ENCODE measurements at places on chromosomes 3 and 15.
A peak's percentile ranks its signal among the peaks of the same experiment; 100 is the strongest.

- DNase-seq, result no peak
These were observed 994.7 kb downstream of the EPHA3 start for GRCh38 chr3:90102146-90102545.

GRCh38 chr3:9947025-9947995 is 4.9 kb downstream of the PRRT3 start:
- DNase-seq, result peak; percentile 82

DNA sequence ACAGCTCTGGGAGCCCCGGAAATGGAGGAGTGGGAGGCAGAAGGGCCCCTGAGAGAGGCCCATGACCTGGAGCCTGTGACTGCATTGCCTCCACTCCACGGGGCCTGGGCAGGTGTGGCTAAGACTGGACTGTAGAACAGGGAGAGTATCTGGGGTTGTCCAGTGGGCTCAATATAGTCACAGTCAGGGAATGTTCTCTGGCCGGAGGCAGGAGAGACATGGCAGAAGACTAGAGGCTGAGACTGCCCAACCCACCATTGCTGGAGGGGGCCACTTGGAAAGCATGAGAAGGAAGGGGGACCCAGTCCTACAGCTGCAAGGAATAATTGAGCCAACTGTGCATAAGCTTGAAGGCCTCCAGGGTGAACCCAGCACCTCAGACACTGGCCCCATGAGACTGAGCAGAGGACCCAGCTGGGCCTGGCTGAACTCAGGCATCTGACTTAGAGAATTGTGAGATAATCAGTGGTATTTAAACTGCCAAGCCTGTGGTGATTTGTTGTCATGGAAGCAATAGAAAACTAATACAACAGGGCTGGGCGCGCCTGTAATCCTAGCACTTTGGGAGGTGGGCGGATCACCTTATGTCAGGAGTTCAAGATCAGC is 33.1 kb downstream of the NIPA2 start:
- DNase-seq, result no peak

GRCh38 chr3:50385754-50386153 is 26.4 kb upstream of the TMEM115 start:
- DNase-seq, result no peak

DNA sequence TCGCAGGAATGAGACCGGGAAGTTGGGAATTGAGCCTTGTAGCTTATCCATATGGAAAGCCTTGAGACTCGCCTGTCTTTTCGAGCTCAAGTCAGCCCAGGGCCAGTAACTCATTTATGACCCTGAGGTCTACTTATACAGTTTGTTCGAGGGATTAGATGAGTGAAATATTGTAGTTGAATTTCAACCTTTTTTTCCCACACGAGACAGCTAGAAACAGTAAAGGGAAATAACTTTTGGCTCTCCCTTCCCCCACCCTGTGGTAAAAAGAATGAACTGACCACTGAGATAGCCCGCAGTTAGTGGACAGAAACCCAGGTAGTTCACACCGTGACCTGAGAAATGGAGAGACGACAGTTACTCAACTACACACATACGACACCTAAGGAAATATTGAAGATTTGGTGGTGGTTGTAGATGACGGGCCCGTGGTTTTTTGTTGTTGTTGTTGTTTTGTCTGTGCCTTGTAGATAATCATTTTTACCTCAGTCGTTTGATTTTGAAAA is 841 bp downstream of the EIF3J start:
- DNase-seq, result no peak

DNA sequence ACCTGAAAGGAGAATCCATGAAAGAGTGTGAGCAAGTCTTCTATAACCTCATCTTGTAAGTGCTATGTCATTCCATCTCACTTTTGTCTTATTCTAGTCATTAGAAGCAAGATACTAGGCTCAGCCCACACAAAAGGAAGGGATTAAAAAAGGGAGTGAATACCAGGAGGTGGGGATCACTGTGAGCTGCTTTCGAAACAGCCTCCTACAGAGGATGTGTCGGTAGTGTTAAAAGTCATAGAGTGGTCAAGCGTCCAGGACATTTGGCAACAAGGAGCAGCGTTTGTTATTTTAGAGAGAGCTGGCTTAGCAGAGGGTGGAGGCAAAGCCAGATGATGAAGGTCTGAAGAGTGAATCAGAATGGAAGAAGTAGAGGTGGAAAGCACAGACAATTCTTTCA is 11.7 kb upstream of the ZNF148 start:
- DNase-seq, result no peak

DNA sequence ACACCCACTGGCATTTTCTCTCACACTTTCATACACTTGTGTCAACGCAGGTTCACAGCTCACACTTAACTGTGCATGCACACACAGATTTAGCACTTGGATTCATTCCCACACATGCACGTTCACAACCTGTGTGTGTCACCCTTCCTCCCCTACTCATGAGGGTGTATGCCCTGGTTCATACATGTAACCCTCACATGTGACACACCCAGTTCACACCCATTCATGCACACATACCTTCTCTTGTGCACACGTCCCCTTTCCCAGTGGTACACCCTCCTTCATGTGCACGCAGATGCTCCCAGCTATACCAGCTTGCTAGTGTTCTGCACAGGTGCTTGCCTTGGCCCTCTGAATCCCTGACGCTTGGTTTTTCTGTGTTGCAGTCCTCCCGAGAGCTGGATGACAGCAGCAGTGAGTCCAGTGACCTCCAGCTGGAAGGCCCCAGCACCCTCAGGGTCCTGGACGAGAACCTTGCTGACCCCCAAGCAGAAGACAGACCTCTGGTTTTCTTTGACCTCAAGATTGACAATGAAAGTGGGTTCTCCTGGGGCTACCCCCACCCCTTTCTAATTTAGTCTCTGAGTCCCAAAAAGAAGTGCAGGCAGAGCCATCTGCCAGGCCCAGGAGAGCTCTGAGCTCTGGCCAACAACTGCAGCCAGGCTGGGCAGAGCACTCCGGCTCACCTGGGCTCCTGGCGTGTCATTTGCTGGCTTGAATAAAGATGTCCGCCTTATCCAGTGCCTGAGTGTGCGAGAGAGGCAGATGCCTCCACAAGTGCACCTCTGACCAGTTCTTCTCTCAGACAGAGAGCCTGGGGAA is 39.5 kb downstream of the GOLGA6A start:
- no peak for DNase-seq

GRCh38 chr3:32713181-32713580 is 28.2 kb downstream of the CNOT10 start:
- DNase-seq, result no peak

DNA sequence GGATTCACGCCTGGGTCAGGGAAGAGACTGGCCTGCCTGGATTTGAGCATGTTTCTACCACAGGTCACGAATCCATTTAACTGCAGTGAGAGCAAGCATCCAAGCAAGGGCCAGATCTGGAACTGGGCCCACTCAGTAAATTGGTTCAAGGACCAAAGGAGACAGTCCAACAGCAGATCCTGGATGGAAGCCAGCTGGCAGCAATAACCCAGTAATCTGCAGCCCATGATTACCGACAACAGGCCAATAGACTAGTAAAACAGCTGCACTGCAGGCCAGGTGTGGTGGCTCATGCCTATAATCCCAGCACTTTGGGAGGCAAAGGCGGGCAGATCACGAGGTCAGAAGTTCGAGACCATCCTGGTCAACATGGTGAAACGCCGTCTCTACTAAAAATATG is 11.8 kb downstream of the SAMD7 start:
- peak; percentile 55 for DNase-seq

DNA sequence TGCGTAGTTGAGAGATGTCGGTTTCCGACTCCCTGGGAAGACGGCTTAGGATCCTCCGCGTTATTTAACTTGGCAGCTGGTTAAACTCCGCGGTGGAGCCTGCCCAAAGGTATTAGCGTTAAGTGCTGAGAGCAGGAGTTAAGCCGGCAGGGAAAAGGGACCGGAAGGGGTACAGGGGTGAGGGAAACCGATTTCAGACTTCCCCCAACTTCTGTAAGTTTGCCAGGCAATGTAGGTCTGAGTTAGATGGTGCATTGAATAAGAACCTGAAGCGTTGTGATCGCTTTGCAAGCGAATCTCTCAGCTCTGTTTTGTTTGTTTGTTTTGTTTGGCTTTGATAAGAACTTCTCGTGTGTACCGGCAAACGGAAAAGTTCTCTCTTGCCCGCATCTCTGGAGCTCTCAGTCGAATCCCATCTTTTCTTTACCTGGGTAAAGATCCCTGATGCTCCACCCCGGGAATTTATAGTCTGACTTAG is 6.0 kb upstream of the FEZF2 start:
- DNase-seq, result no peak

GRCh38 chr15:86433983-86434382 is 354.3 kb downstream of the AGBL1 start:
- no peak for DNase-seq

DNA sequence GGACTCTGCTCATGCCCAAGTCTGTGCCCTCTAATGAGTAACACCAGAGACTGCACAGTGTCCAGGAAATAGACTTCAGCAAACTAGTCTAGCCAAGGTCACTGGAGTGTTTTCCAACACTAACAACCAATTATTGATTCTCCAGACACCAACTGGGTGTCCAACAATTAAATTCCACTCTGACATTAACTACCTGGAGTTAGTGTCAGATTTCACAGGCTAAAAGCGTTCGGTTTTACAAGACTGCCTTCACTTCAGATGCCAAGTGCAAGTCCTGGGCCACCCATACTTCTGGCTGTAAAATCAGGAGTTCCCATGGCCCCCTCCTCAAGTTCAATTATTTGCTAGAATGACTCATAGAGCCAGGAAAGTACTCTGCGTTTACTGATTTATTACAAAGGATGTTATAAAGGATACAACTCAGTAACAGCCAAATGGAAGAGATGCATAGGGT is 20.8 kb upstream of the CFAP161 start:
- no peak for DNase-seq

GRCh38 chr3:31345581-31345980 is 187.1 kb upstream of the STT3B start:
- DNase-seq, result no peak

GRCh38 chr3:151142929-151143328 is 57.5 kb downstream of the MED12L start:
- no peak for DNase-seq

DNA sequence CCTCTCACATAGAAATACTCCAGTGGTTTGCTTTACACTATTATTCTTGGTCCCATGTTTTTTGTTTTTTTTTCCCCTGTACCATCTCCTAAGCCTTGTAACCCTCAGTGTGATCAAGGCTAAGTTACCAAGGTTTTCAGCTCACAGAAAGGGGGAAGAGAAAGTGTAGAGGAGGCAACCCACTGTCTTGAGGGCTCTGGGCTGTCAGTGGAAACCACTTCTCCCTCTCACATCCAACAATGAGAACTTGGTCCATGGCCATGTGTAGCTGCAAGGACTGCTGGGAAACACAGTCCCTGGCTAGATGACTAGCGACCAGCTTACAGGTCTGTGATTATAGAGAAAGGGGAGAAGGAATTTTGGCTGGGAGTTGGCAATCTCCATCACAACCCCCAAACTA is 30.3 kb downstream of the GPD1L start:
- DNase-seq, result no peak

DNA sequence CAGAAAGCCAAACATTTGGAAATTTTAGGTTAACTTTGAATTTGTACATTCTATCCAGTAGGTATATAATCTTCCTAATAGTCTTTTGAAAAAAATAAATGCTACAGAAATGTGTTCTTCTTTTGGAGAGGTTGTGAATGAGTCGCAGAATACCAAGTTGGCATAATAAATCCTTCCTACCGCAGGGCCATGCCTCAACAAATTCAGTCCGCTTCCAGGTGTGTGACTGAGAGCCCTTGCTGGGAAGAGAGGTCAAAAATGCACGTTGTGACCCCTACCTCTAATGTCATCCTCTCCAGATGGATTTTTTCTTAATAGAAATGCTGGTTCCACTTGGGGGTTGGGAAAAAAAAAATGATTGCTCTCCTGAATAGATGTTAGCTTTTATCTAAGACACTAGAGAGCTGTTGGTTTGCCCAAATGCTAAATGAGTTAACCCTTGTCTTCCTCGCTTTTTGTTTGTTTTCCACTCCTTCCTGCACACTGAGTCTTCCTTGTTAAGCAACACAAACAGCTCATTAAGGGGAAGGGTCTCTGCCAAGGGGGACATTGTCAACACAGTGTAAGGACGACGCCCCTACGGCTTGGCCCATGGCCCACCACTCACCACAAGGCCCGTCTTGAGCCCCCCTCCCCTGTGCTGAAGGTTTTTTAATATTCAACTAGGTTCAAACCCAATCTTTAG is 33.9 kb downstream of the RLBP1 start:
- DNase-seq, result no peak

DNA sequence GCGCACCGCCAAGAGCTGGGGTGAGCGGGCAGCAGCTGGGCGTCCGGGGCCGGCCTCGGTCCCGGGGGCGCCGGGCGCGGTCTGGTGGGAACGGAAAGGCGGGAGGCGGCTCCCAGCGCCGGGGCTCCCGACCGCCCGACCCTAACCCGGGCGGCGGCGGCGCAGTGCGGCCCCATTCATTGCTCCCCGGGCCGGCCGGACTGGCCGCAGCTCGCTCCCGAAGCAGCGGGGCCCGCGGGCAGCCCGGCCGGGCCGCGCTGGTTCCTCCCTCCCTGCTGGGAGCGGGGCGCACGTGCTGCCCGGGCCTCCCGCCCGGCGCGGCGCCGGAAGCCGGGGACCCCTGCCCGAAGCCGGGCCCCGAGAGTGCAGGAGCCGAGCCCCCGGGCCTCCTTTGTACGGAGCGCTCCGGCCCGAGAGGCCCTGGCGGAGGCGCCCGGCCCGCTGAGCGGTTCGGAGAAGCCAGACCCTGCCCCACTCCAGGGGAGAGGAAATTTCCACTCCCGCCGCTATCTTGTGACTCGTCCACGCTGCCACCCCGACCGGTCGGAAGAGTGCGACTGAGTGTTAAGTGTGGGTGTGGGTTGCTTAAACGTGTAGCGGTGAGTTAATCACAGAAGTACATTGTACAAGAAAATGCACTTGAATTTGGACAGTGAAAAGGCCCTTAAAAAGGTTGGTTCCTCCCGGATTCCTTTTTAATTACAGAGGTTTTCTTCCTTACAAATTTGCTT is 613 bp downstream of the ATP1B3 start:
- DNase-seq, result peak; percentile 64

DNA sequence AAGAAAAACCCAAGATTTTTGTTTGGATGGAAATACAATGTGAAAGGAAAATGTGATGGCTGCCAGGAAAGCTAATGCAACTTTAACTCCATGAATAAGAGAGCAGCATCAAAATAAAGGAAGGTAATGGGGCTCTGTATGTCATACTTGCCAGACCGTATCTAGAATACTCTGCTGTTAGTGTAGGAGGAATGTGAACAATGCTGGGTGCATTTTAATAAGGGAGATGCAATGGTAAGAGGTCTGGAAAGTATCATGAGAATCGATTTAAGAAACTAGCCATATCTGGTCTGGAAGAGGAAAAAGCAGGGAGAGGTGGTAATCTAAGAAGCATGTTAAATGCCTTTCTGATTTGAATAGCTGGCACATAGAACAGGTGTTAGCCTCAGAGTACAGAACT is 239.6 kb downstream of the GBE1 start:
- DNase-seq, result no peak

DNA sequence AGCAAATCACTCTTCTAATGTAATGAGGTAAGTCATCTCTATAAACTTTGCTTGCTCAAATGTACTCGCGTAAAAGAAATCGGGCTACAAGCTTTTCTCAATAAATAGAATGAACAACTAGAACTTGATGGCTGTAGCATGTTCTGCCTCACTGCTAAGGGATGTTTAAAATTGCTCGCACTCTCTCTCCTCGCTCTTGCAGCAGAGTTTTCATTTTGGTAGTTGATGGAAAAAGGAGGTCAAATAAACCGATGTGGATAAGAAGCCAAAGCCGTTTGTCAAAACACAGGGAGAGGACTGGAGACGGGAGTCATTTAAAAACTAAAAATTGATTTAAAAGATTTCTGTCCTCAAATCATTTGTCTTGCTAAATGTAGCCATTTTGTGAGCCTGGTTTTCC is 53.3 kb downstream of the ANXA2 start:
- DNase-seq, result no peak

- no peak for DNase-seq
These were observed 60.2 kb downstream of the ESYT3 start for GRCh38 chr3:138494607-138494929.

Measured in right hindlimb (tissue), 1 donor.